Skeletal muscle cell (primary cell): ENCODE measurements at places on chromosomes 7 and 10.

DNA sequence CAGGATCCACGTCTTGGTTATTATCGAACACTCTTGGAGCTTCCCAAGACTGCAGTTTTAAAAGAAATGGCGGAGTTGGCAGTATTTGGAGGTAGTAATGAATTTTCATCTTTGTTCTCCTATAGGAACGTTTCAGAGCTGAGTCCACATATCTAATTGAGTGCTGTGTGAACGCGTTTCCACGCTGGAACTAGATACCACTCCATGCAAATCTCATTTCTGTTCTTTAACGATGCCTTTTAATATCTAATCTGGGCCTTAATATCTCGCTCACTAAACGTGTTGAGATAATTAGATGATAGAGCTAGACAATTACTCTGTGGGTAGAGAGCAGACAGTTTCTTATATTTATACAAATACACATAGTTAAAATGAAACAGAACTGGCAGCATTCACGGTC, 523.6 kb downstream of the DNAJB6 start:
- no peak for DNase-seq

DNA sequence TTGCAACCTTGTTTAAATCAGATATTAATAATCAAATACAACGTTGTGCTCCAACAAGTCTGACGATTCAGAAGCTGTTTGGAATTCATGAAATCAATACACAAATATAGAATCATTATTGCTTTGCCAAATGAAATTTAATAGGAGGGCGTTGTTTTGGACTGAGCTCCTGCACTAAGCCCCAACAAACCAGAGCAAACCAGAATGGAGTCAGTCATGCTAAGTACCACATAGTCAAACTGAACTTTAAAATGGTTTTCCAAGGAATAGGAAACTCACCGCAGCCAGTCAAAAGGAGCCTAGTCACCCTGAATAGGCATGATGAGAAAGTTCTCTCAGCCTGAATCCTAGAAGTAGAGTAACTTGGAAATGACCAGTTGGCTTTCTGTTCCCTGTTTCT, 53.7 kb downstream of the HACD1 start:
- no peak for DNase-seq

- peak; percentile 12 for DNase-seq
Measured at GRCh38 chr10:105950410-105950809, 1214.1 kb downstream of the SORCS1 start.

DNA sequence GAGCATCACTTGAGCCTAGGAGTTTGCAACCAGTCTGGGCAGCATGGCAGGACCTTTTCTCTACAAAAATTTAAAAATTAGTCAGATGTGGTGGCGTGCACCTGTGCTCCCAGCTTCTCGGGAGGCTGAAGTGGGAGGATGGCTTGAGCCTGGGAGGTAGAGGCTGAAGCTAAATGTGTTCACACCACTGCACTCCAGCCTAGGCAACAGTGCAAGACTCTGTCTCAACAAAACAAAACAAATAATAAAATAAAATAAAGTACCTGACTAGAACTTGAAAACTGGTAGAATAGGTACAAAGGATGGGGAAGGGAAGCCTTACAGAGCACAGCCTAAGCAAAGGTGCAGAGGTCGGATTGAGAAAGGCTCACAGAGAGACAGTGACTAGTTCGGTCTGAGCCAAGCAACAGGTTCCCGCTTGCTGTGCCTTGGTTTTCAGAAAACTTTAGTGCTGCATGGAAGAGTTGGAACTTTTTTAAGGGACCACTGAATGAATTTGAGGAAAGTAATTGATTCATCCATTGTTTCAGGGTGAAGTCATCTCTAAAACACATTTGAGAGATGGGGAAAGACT, 100.1 kb upstream of the STK17A start:
- no peak for DNase-seq

- DNase-seq, result no peak
Measured at GRCh38 chr7:36677769-36678437, 46.4 kb downstream of the AOAH start.
